ENCODE measurements at places on chromosomes 7 and 10. TPM values are rescaled to one million over a fixed set of nuclear protein-coding genes. Genes with fewer than 3 reads are reported as not detected.
A peak's percentile ranks its signal among the peaks of the same experiment; 100 is the strongest.

DNA sequence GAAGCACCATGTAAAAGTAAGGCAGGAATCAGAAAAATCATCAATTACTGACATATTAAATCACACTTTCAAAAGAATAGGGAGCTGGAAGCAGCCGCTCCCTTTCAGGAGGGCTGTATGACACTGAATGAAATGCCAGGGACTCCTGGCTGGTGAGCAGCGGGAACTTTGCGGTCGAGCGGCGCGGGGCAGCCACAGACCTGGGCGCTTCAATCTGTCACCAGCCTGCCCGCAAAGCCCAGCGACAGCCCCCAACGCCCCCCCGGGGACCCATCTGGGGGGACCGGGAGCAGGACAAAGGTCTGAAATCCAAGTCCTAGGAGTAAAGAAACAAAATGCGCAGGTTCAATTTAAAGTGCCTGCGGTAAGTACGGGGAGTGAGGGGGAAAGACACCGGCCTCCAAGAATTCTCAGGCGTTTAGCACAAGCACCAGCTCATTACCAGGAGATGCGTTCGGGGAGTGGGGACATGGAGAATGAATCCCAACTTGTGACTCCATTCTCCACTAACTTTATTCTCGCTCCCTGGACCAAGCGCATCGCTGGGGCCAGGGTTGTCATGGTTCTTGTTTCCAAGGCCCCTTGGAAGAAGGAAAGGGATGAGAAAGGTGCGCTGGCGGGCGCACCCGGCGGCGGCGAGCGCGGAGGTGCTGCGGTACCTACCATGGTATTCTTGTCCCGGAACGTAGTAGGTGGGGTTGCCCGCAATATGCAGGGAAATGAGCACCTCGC is 824 bp downstream of the RELN start:
- H3K36me3 ChIP-seq: no peaks in the 10 kb centered on the region
- H3K4me1 ChIP-seq: peaks cover 6% of the 10 kb centered on the region
- no peak overlapping the region for H3K27ac ChIP-seq
- H3K4me3 ChIP-seq: no peak overlapping the region
- peaks cover 26% of the 10 kb centered on the region for H3K27me3 ChIP-seq
- no peak for DNase-seq

GRCh38 chr10:3217301-3217700 is 44.7 kb upstream of the PITRM1 start:
- no peaks in the 10 kb centered on the region for H3K27me3 ChIP-seq
- no peak overlapping the region for H3K4me3 ChIP-seq
- no peak overlapping the region for H3K27ac ChIP-seq
- H3K36me3 ChIP-seq: peaks cover 9% of the 10 kb centered on the region

- peaks cover 5% of the 10 kb centered on the region for H3K36me3 ChIP-seq
- H3K4me1 ChIP-seq: peaks cover 6% of the 10 kb centered on the region
- no peak for DNase-seq
- peaks cover 3% of the 10 kb centered on the region for H3K27me3 ChIP-seq
- H3K27ac ChIP-seq: no peak overlapping the region
Observed at GRCh38 chr10:11298116-11298515, 280.4 kb downstream of the CELF2 start.

DNA sequence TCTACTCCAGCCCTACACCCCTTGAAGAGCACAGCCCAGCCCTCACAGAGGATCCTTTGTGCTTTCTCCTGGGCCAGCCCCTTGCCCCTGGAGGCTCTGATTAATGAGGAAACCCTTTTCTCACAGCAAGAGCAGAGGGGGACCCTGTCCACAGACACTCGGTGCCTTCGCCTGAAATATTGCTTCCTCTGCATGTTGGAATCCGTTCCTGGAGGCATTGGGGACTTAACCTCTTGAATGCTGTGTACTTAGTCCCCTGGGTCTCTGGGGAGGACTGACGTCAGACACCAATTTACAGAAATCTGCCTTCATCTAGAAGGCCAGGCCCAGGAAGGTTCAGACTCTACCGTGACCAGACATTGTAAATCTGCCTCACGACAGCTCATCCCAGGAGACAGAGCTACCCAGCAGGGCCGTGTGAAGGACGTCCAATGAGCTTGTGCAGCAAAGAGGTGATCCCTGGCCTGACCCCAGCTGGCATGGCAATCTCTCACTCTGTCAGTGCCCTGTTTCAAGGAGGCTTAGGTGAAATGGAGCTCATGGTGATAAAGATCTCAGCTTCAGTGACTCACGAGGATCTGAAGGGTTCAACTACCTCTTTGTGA is 8.1 kb upstream of the TMEM72 start:
- no peaks in the 10 kb centered on the region for H3K36me3 ChIP-seq
- H3K27ac ChIP-seq: no peak overlapping the region
- H3K27me3 ChIP-seq: peaks cover 13% of the 10 kb centered on the region
- DNase-seq: no peak

GRCh38 chr10:91238191-91238590 is 17.7 kb downstream of the PCGF5 start:
- no peaks in the 10 kb centered on the region for H3K27me3 ChIP-seq
- no peak overlapping the region for H3K4me3 ChIP-seq
- no peak overlapping the region for H3K27ac ChIP-seq
- DNase-seq: no peak
- no peaks in the 10 kb centered on the region for H3K4me1 ChIP-seq

DNA sequence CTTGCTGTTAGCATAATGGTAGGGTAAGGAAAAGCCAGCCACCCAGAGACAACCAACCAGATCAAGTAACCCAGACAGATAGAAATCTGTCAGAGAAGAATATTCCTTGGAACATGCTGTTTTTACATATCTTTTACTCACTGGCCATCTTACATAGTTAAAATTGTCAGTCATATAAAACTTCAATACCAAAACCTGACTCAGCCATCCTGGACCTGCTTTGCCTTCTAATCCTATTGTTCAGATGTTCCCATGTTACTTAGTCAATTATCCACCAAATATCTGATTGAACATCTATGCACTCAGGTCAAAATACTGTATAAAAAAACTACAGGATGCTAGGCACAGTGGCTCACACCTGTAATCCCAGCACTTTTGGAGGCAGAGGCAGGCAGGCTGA is 466.5 kb upstream of the NRP1 start:
- no peak for DNase-seq
- H3K4me3 ChIP-seq: no peak overlapping the region
- H3K27ac ChIP-seq: no peak overlapping the region
- H3K36me3 ChIP-seq: no peaks in the 10 kb centered on the region
- H3K27me3 ChIP-seq: peaks cover 9% of the 10 kb centered on the region

GRCh38 chr7:70770154-70770553 is 361.8 kb upstream of the GALNT17 start:
- H3K27ac ChIP-seq: no peak overlapping the region
- peaks cover 1% of the 10 kb centered on the region for H3K27me3 ChIP-seq
- no peaks in the 10 kb centered on the region for H3K36me3 ChIP-seq
- no peak overlapping the region for H3K4me3 ChIP-seq
- no peak for DNase-seq

DNA sequence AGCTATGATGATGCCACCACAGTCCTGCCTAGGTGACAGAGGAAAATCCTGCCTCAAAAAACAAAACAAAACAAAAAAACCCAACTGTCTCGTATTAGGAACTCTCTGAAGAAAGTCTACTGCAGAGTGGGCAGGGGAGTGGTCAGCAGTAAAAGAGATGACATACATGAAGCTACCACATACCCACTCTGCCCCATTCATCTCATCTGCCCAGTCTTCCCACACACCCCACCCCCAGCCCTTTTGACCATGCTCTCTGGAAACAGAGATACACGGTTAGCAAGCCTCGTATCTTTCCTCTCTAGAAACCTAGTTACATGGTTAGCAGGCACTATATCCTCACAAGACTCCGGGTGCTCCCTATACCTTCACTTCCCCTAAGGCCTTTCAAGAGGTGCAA is 8.3 kb downstream of the SLC37A3 start:
- H3K36me3 ChIP-seq: no peaks in the 10 kb centered on the region
- H3K4me3 ChIP-seq: no peak overlapping the region
- H3K27ac ChIP-seq: no peak overlapping the region
- no peaks in the 10 kb centered on the region for H3K27me3 ChIP-seq
- DNase-seq: no peak

GRCh38 chr10:72026278-72027111 is 61.9 kb downstream of the SPOCK2 start:
- H3K27me3 ChIP-seq: peaks cover under 1% of the 10 kb centered on the region
- H3K4me1 ChIP-seq: peaks cover 44% of the 10 kb centered on the region
- H3K27ac ChIP-seq: no peak overlapping the region
- no peaks in the 10 kb centered on the region for H3K36me3 ChIP-seq
- peak; percentile 24 for DNase-seq

The GIMAP1 gene
- not detected for total RNA-seq

The AVPI1 gene
- 29.7 TPM for total RNA-seq

The KAZALD1 gene
- 17.6 TPM for total RNA-seq

The SMC3 gene
- total RNA-seq: 26.5 TPM

The CBLL1 gene
- total RNA-seq: 19.0 TPM

All from HFFc6 (cell line).